ENCODE measurements at places on chromosomes 1 and 21.

DNA sequence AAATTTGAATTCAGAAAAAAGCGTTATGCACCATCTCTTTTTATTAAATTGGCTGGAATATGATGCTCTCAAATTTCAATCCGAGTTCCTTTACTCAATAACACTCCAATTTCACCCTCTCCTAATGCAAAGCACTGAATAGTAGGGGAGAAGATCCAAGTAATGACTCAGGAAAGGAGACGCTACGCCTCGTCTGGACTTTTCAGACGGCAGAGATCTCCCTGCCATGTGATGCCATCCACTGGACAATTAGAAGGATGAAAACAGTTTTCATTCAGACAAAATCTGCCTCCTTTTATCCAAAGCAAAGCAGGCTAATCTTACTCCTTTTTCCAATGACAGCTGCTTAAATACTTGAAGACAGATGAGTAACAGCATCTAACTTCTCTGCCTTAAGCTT is 242.4 kb upstream of the GREM2 start:
- no peak for DNase-seq

DNA sequence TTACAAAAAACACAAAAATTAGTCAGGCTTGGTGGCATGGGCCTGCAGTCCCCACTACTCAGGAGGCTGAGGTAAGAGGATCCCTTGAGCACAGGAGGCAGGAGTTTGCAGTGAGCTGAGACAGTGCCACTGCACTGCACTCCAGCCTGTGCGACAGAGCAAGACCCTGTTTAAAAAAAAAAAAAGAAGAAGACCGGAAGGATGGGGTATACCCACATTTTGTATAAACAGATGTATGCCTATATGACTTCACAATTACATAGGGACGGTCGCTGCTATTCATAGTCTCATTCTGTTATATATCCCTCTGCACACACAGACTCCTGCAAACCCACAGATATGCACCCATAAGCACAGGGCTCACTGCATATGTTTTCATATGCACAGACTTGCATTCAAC is 12.7 kb downstream of the LCK start:
- DNase-seq: no peak

DNA sequence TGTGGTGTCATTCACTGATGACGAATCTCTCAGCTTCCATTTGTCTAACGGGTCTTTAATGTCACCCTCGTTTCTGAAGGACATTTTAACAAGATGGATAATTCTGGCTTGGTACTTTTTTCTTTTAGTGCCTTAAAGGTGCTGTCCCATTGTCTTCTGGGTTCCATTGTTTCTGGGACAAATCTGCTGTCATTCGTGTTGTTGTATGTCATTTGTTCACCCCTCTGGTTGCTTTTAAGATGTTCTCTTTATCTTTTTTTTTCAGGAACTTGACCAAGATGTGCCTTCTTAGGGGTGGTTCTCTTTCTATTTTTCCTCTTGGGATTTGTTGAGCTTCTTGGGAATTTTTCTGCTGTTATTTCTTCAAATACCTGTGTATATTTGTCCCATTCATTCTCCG is 14.0 kb upstream of the MMEL1 start:
- DNase-seq: no peak

DNA sequence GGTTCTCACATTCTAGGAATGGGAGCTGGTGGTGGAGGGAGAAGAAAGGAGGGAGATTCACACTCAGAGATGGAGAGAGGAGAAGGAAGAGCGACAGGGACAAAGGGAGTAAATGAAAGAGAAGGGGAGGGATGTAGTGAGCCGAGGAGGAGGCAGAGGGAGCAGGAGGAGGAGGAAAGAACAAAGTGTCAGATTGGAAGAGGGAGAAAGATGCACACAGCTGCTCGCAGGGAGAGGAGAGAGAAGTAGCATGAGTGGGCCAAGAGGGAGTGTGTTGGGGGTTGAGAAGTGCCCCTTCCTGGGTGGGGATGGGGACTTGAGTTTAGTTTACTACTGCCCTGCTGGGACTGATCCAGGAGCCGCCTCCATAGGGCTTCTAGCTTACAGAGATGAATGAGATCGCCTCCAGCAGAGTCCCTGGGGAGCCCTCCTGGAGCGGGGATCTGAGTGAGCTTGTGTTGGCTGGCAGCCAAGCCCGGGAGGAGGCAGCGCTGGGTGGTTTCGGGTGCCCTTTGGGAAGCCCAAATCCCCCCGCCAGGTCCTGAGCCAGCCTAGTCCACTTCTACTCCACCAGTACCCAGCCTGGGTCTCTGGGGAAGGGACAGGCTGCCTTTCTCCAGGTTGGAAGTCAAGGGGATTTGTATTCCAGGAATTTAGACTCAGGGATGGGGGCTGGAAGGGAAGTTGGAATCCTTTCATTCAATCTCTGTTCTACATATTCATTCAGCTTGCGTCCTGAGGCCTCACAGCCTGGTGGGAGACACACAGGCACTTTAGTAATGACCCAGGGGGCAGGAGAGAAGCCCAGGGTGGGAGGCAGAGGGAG is 20.9 kb downstream of the PTPRU start:
- DNase-seq: no peak

- DNase-seq: no peak
Observed at GRCh38 chr1:57473448-57473847, 49.6 kb upstream of the DAB1 start.

DNA sequence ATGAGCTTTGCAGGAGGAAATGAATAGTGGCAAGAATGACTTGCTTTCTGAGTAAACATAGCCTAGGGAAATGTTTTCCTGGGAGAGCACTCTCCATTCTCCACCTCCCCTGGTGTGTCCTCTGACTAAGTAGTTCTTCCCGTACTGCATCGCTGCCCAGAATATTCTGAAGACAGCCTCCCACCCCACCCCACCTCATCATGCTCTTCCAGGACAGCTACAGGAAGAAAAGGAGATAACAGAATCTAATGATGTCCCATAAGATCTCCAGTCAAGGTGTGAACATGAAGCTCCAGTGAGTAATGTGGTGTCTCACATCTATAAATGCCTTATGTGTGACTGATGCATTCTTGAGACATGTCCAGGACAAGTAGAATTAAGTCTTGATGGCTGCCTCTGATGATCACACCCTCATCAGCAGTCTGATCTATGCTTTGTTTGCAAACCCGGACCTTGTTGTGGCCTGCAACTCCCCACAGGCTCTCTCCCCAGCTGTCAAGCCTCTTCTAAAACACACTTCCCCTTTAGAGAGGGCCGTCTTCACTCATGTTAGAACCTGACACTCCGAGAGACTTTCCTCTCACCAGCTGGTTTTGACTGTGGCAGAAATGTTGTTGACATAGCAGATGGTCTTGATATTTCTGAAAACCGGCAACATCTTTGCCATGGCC is 183.0 kb downstream of the CYYR1 start:
- DNase-seq: no peak

DNA sequence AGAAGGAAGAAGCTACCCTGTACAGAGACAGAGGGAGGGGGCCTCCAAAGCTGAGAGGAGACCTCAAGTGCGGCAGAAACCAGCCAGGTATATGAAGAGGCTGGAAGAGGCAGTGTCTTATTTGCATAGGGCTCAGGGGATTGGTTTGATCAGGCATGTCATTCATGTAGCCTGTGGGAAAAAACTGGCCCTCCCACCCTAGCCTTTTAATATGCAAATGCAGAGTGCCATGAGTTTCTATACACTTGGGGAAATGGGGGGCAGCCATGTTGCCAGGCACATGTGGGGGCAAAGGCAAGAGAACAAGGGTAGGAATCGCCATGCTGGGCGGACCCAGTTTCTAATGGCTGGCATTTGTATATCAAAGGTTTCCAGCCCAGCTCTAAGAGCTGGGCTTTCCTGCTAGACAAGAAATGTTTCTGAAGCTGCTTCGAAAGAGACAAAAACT is 172.7 kb downstream of the RASAL2 start:
- DNase-seq: no peak

DNA sequence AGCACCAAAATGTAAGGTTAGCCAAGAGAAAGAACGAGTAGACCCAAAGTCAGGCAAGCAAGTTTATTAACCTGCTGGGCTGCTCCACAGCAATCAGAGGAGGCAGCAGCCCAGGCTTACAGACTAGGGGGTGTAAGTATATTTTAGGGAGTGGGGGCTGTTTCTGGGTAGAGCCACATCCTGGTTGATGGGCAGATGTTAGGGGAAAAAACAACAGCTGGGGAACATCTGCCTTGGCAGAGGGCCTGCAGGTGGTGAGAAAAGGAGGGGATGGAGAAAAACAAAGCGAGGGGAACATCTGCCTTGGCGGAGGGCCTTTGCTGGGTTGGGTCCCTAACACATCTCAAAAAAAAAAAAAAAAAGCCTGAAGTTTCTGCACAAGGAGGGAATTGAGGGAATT is 9.7 kb upstream of the ZBTB48 start:
- DNase-seq: no peak

DNA sequence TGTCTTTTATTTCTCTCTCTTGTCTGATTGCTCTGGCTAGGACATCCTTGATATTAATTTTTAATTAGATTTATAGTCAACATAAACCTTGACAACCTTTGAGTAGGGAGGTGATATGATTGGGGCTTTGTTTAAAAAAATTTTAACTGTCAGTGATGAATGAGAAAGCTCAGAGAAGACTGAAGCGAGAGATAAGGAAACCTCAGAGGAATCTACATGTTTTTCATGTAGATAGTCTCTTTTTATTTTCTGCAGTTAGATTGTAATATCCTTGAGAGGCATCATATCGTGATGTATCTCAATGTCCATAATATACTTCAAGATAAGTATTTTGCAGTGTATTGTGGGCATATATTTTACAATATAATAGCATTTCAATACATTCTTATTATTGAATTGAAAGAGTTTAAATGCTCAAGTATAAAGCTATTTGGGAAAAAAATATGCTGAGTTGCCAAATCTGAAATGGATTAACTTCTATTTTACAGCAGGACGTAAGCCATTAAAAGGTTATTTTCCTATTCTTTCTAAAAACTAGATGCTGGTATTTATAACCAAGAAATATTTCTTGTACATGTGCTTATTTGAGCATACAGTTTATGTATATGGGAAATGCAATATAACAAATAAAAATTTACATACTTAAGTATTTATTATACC is 802.4 kb upstream of the ADGRL4 start:
- DNase-seq: no peak

GRCh38 chr1:85822696-85823095 is 114.5 kb upstream of the ZNHIT6 start:
- DNase-seq: no peak

- DNase-seq: no peak
Observed at GRCh38 chr21:41932576-41933312, 21.1 kb downstream of the C2CD2 start.

DNA sequence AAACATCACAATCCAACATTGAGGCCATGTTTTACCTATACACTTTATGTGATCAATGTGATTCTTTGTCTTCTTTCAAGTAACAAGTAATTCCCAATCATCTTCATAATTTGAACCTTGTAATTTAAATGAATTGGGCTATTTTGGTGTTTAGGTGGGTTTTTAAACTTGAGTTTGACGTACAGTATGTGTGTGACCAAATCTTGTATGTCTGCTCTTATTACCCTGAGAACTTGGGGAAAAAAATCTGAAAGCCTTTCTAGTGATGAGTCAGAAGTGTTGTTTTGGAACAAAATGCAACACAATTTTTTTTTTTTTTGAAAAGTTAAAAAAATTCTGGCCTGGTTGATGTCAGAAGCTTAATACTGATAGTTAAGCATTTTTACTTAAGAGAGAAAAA is 68.5 kb downstream of the HHAT start:
- DNase-seq: no peak

DNA sequence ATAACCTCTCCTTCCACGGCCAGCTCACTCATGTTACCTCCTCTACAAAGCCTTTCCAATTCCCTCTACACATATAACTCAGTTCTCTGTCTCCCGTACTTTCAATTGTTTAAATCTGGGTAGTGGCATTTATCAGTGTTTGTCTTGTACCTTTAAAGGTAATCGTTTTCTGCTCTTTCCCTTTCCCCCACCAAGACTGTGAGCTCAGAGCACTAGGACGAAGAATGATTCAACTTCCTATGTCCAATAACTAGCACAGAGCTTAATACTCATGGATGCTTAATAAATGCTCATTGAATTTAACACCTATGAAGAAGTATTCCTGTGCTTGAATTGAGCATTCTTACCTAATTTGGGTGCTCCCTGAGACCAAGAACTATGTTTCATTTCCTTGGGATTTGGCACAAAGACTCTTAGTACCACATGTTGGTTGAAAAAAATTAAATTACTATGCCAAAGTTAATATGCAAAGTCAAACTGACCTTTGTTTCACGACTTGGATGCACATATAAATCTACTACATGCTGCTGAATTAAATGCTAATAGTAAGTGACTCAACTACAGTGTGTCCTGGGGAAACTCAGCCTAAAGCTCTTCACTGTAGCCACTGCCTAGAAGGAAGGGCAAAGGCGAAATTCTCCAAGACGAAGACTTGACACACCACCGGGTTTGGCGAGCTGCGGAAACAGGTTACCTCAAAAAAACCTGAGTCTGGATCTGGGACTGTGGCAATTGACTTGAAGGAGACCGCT is 30.6 kb upstream of the C1orf185 start:
- DNase-seq: no peak

DNA sequence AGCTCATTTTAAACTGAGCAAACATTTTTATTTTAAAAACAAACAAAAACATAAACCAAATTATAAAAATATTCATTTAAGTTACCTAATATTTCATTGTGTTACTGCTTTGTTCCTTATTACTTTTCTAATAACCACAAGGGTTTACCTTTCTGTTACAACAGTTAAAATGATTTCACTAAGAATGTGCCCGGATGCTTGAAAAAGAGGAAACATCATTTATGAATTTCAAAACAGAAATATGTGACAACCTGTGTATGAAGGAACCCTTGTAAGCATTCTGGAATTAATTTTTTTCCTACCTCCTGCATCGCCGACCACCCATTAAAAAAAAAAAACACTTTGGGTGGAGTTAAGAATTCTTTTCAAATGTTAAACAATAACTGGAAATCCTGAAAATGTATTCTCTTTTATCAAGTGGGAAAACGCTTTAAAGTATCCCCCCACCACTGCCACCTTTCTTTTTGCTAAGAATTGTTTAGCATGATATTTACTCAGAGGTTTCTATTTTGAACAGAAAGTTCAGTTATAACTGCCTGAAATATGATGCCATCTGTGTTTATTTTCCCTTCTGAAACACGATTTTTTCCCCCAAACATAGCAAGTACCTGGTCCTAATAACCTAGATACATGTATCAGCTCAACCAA is 9.1 kb downstream of the CYYR1 start:
- no peak for DNase-seq

- no peak for DNase-seq
Observed at GRCh38 chr1:43867976-43868740, 65.4 kb upstream of the ARTN start.

DNA sequence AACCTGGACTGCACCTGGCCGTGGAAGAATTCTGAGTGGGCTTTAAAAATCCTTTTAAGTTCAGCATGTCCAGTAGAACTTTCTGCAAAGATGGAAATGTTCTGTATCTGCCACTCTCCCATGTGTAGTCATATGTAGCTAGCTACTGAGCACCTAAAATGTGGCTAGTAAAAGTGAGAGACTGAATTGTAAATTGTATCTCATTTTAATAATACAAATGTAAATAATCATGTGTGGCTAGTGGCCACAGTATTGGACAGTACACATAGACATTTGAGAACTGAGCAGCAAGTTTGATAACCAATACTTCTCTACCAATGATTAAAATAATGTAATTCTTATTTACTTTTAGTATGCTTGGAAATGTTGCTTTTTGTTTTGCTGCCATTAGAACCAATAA is 57.3 kb downstream of the PHACTR4 start:
- no peak for DNase-seq

Measured in NCI-H1417 treated with DMSO at 0.1 percent for 48 hours (cell line).